AG08396 (cell line): ENCODE measurements at places on chromosomes 7 and 10.

- no peak for DNase-seq
These were observed 144.9 kb upstream of the HDAC9 start for GRCh38 chr7:18350678-18351077.

- no peak for DNase-seq
These were observed 75.3 kb upstream of the TAS2R16 start for GRCh38 chr7:123070702-123071286.

DNA sequence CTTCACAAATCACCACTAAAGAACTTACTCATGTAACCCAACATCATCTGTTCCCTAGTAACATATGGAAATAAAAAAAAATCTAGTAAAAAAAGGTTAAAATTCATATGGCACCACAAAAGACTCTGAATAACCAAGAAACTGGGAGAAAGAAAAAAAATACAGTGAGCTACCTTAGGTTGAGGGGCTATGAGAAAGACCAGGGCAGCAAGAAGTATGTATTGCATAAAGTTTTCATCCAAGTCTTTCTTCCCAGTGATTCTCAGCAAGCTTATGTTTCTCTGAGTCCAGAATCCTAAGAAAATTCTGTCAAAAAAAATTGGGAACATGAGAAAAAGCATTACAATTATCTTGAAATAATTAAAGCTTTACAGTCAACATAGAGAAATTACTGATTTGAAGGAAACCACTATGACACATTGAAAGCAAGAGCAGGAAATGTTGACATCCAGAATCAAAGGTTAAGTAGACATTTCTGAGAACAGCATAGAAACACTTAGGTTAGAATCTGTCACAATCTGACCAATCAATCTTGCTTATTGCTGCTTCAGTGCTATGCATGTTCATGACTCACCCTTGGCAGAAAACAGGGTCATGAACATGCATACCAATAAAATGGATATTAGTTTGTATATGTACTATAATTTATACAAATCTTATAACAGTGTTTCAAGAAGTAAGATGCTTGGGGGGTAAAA lies 494.0 kb upstream of the POT1 start:
- no peak for DNase-seq

- no peak for DNase-seq
These were observed 448.9 kb downstream of the PLXDC2 start for GRCh38 chr10:20265146-20265545.

GRCh38 chr10:100883312-100883821 lies 29.4 kb upstream of the SLF2 start:
- no peak for DNase-seq

DNA sequence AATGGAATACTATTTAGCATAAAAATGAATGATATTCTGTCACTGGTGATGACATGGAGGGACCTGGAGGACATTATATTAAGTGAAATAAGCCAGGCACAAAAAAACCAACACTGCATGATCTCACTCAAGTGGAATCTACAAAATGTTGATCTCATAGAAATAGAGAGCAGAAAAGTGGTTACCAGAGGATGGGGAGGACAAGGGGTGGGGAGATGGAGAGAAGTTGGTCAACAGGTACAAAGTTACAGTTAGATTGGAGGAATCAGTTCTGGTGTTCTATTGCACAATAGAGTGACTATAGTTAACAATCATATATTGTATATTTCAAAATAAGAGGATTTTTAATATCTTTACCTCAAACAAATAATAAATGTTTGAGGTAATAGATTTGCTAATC lies 24.7 kb upstream of the SLC18A3 start:
- DNase-seq: no peak

DNA sequence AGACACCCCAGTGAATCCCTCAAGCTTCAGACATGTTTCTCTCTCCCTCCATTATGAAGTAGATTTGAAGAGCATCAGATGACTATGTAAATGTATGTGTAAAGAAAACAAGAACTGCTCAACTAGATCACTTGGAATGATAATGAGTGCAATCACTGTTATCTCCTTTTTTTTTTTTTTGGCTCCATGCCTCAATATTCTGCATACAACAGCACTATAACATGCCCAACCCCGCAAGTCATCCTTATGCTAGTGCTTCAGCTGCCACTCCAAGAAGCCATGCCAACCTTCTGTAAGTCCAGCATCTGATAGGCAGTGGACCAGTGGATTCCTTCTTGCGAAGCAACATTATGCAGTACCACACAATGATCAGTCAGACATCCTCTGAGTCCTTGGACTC lies 133.7 kb downstream of the TFPI2 start:
- DNase-seq: no peak

- DNase-seq: no peak
These were observed 733.0 kb downstream of the CCSER2 start for GRCh38 chr10:85061401-85061800.
